ENCODE measurements at places on chromosomes 5 and 9.

GRCh38 chr5:146541958-146542849, 26.2 kb upstream of the GPR151 start:
- DNase-seq, result no peak

DNA sequence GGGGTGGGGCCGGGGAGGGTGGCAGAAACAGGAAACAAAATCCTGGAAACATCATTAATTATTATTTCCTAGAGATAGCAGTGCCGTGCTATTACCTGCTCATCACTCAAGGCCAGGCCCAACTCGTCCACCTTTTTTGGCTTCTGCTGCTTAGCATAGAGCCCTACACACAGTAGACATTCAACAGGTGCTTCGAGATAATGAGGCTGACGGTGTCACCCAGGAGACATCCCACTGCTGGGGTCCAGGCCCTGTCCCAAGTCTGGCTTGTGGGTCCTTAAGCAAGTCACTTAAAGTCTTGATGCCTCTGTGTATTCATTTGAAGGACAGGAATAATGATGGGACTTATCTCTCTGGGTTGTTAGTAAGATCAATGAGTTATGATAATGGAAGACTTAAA, 506.6 kb downstream of the BNC2 start:
- no peak for DNase-seq

- DNase-seq, result no peak
These were observed 514.7 kb downstream of the DIRAS2 start for GRCh38 chr9:90127923-90128322.

- DNase-seq, result no peak
These were observed 12.6 kb upstream of the TCF7 start for GRCh38 chr5:134101686-134102439.

GRCh38 chr5:169099801-169100734, 200.9 kb downstream of the SLIT3 start:
- no peak for DNase-seq

GRCh38 chr5:13346401-13346800, 598.1 kb downstream of the DNAH5 start:
- DNase-seq, result no peak

DNA sequence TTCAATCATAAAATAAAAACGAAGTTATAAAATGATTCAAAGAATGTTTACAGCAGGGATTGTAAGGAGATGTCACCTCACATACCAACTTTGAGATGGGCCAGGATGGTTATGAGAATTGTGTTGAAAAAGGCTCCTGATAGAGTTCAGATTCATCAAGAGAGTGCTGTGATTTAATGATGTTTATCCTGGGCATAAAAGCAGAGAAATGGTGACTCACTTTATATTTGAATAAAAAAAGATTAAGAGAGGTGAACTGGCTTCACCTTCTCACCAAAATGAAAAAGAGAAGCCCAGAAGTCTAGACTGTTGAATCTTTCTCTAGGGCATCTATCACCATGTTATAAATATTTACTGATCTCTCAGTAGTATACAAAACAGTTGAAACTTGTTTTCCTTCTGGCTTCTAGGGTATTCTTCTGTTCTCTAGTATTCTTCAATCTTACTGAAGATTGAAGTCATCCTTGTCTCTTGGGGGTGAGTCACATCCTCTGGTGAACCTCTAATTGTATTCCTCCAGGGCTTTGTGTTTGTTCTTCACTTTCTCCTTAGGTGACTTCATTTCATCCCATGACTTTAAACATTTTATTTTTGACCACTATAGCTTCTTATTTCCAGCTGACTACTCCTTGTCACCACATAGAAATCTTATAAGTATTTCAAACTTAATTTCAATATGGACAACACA, 1237.3 kb upstream of the C9orf72 start:
- no peak for DNase-seq

- no peak for DNase-seq
These were observed 83.8 kb downstream of the DAB2IP start for GRCh38 chr9:121735065-121735792.

- no peak for DNase-seq
These were observed 68.7 kb downstream of the PLPPR1 start for GRCh38 chr9:101097210-101097609.

DNA sequence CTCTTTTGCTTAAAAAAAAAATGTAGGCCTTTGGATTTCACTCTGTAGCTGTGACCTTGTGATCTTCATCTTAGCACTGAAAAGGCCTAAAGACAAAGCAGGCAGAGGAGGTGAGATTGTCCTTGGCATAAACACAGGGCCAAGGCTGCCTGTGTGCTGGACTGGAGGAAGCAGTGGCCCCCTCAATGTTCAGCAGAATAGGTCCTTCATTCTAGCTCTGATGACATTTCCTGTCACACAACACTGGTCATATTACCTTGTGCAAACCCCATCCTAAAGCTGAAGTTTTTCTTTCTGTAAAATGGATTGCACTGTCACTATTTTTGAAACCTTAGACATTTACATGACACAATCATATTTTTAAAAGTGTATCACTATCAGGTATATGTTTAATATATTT, 147.4 kb downstream of the INSYN2B start:
- no peak for DNase-seq

DNA sequence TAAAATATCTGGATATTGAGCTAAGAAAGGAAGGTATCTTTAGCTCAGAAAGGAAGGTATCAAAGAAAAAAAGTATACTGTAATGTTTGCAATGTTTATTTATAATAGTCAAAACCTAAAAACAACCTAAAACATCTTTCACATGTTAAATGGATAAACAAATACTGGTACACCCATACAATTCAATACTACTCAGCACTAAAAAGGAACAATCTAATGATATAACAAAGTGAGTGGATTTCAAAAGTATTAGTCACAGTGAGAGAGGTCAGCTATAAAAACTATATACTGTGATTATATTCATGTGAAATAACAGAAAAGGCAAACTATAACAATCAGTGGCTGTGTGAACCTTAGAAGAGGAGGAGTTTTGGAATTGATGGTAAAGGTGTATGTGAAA, 455.0 kb upstream of the FTMT start:
- no peak for DNase-seq

- DNase-seq, result no peak
These were observed at the start of gene PCDHB6 for GRCh38 chr5:141149812-141150211. PCDHB6 (plus strand) TSS chr5:141150057; CDS start chr5:141150258, 201 bp downstream.

DNA sequence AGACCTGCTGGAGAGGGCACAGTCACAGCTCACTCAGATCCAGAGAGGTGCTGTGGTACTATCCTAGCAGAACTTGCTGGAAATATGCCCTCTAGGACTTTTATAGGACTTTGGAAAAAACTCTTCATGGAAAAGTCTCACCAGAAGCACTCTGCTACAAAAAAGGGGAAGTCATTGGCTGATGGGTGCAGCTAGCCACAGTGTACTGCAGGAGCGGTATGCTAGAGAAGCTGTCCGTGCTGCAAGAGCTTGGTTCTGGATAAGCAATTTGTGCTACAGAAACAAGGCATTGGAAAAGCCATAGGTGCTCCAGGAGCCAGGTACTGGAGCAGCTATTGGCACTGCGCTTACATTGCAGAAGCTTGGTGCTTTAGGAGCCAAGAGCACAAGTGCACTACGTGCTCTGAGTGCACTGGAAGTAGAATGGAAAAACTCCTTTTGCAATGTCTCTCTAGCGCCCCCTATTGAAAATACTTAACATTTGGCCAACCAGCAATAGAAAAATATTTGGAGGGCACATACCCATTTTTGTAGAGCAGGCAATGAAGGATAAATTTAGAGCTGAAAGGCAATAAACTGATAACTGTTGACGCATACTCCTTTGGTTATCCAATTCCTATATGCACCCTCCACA, 83.4 kb downstream of the MEGF10 start:
- DNase-seq, result no peak

DNA sequence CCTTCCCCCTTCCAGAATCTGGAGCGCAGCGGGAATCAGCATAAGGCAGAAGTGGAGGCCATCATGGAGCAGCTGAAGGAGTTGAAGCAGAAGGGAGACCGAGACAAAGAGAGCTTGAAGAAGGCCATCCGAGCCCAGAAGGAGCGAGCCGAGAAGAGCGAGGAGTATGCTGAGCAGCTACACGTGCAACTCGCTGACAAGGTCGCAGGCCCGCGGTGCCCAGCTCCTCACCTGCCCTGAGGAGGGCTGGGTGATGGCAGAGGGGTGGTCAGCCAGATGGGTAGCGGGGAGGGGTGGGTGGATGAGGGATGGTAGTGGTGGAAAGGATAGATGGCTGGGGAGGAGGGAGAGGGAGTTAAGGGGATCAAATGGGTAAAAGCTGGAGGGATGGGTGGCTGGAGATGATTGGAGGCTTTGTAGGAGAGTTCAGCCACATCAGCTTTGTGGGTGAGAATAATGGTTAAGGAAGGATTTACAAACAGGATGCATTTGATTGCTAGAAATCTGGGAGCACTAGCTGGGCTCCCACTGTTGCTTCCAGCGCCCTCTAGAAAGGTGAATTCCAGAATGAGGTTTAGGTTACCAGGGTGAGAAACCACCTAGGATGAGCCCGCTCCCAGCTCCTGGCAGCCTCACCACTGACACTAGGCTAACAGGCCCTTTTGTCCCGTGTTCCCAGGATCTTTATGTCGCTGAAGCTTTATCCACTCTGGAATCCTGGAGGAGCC, 19.7 kb upstream of the GLE1 start:
- DNase-seq, result no peak

DNA sequence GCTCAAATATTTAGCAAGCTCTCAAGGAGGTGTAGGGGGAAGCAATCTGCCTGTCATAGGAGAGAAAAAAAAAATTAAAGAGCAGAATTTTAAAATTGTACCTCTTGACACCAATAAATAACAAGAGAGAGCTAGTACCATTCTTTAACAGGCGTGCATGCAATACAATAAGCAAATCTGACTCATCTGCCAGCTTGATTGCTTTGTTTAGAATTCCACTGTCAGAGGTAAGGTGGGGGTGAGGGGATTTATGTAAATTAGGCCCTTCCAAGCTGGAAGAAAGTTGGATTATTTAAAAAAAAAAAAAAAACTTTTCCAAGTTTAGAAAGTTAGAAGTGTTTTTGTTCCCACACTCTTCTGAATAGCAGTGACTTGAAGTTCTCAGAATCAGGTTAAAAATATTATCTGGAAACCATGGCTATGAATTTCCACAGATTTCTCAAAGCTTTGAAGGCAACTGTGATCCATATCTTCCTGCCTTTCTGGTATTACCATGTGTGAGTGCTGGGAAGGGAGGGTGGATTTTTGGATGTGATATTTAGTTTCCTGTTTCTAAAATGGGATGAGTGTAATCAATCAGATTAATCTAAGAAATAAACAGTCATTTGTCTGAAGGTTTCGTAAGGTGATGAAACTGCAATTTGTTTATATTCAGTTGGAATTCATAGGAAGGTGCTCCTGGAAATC, 477.5 kb downstream of the TLE4 start:
- no peak for DNase-seq

GRCh38 chr5:58077966-58078365, 381.9 kb downstream of the PLK2 start:
- no peak for DNase-seq

DNA sequence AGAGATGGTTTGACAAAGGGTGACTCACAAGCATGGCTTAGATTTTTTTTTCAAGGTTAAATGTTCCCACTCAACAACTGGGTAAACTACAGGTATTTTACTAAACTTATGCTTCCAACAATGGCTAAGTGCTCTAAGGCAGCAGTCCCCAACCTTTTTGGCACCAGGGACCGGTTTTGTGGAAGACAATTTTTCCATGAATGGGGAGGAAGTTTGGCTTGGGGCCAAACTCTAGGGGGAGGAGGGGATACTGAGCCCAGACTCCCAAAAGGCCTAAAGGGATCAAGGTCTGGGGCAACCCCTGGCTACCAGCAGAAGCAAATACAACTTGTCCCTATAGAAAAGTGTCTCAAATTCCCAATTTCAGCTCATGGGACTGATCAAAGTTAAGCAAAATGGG, 32.0 kb upstream of the HSD17B3 start:
- DNase-seq, result no peak

DNA sequence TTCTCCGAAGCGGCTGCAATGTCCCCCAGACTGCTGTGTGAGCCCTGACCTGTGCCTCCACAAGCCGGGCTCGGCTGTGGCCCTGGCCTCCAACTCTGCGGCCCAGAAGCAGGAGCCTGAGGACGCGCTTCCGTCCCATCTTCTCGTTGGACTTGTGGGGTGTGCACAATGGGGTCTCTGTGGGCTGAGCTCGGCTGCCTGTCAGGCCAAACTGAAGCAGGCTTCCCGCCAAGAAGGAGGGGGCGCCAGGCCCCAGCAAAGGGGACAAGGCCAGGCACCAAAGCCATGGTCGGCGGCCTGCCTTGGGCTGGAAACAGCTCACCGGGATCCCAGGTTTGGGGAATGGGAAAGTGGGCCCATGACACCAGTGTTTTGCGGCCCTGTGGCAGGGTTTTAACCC, 4.1 kb downstream of the NOTCH1 start:
- DNase-seq, result no peak

GRCh38 chr9:114370251-114370967, 17.4 kb downstream of the AKNA start:
- no peak for DNase-seq

GRCh38 chr5:124740071-124740470, 6.4 kb downstream of the ZNF608 start:
- DNase-seq, result no peak

- DNase-seq, result no peak
These were observed 51.1 kb upstream of the SNX2 start for GRCh38 chr5:122723606-122724352.

DNA sequence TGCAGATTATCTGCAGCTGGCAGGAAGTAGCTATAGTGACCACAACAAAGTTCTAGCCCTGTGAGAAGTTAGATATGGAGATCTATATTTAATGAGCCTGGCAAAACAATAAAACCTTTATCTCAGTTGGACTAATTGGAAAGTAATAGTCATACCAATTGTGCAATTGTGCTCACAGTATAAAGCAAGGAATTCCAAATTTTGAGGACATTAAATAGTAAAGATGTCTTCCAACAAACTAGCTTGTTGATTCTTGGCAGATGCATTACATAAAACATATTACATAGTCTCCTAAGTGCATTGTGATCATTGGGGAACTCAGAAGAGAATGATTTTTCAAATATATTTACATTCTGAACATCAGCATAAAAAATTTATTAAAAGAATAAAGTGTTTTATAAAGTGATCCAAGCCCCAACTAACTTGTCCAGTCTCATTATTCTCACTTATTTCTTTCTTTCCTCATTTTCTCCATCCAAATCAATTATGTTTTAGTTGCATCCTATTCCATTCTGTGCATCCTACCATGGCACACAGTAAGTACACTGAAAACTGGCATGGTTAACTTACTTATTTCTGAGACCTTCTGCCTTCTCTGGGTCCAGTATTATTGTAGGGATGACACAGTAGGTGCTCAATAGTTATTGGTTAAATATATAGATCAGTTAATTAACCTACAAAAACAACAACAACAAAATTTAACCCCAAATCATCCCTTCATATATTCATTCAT, 977.2 kb upstream of the NUDT12 start:
- no peak for DNase-seq
